ENCODE measurements at places on chromosomes 3 and 15.

- no peak for DNase-seq
Measured at GRCh38 chr3:195039180-195039843, 231.6 kb downstream of the XXYLT1 start.

DNA sequence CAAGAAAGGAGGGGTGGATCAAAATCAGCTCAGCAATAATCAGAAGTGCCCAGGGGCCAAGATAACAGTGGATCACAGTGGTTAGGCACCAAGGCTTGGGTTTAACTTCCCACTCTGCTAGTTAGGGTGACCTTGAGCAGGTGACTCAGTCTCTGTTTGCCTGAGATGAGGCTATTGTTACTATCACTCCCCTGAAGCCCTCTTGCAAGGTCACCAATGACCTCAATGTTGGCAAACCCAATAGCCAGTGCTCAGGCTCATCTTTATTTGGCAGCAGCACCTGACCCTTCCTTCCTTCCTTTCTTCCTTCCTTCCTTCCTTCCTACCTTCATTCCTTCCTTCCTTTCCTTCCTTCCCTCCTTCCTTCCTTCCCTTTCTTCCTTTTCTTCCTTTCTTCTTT, 102.4 kb upstream of the HACD2 start:
- no peak for DNase-seq

DNA sequence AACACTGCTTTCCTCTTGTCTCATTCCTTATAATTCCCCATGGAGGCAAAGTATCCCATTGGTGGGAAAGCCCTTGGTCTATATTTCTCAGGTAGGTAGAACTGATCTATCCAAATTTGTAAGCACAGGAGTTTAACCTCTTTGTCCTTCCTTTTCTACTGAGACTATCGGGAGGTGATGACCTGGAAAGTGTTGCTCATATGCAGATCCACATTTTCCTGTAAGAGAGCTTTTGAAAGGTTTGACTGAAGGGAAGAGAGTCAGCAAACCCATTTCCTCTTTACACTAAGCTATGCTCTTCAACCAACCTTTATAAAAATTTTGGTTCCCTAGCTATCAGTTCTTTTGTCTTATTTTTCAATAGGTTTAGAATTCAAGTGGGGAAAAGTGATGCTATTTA, 200.7 kb downstream of the TIGIT start:
- no peak for DNase-seq

DNA sequence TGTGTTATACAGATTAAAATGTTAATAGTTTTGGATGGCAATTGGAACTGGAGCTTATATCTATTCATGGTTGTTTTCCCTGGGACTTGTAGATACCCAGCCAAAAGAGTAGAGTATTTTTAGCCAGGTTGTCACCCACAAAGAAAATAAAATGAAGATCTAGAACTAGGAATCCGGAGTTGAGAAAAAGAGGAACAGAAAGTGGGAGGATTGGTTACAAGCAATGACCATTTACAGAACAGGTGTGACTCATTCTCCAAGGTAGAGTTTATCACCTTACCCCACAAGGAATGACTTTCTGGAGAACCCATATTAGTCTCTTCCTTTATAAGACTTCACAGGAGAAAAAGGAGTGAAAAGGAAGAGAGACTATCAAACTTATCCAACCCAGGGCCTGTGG, 99.8 kb downstream of the TMEM108 start:
- DNase-seq, result no peak

- no peak for DNase-seq
Measured at GRCh38 chr15:71678191-71678590, 132.2 kb upstream of the NR2E3 start.

- no peak for DNase-seq
Measured at GRCh38 chr15:88747111-88747510, 56.1 kb upstream of the ACAN start.

DNA sequence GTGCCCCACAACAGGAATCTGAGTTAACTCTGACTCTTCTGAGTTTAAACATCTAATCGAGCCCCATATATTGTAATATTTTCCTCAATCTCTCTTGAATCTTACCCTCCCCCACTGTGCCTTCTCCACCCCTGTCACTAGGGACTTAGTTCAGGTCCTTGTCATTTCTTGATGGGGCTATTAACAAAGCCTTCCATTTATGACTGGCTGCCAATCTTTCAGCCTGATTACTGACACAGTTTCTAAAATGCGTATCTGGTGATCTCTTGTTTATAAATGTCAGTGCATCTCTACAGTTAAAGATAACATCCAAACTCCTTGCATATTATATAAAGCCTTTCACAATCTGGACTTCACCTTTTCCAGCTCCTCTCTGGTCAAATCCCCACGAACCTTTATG, 124.3 kb downstream of the IGSF11 start:
- DNase-seq, result no peak

DNA sequence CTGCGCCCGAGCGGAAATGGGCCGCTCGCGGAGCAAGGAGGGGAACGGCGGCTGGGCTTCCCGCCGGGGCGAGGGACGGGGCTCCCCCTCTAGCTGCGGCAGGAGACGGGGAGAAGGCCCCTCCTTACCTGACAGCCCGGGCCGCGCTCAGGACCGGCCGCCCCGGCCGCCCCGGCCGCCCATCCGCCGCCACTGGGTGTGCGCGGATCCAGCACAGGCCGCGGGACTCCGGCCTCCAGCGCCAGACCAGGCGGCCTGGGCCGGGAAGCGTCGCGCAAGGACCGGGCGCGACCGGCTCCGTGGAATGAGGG, 296 bp downstream of the TPRA1 start:
- no peak for DNase-seq

DNA sequence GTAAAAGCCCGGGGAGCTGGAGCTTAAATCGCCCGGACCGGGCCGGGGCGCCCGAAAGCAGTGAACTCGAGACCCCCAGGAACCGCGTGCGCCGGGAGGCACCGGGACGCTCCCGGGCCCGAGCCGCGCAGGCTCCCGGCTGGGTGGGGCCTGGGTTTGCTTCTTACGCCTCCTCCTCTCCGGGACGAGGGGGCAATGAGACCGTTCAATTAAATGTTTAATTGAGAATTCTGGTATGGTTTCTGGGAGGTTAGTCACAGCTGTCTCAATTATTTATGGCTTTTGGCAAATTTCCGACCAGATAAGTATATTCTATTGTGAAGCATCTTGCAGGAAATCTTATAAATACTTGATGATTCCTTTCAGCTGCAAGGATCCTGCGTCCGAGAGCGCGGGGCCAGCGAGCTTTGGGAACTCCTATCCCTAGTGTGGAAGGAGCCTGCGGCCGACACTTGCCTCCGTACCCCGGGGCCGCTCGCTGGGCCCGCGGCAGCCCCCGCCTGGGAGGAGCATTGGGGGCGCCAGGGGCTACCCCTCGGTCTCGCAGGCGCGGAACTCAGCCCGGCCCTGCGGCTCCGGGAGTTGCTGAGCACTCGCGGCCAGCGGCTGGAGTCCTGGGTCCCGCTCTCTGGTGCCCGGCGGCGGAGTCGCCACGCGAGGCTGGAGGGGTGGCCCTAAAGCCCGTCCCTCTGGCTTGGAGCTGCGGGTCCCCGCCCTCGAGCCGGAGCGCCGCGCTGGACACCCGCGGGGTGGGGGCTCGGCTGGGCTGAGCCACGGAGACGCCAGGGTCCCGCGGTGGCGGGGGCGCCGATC, 10.3 kb downstream of the ISL2 start:
- peak; percentile 68 for DNase-seq

- peak; percentile 67 for DNase-seq
Measured at GRCh38 chr3:127697551-127698240, 24.9 kb downstream of the ABTB1 start.

GRCh38 chr15:38696109-38696727, 131.6 kb upstream of the RASGRP1 start:
- DNase-seq, result no peak

DNA sequence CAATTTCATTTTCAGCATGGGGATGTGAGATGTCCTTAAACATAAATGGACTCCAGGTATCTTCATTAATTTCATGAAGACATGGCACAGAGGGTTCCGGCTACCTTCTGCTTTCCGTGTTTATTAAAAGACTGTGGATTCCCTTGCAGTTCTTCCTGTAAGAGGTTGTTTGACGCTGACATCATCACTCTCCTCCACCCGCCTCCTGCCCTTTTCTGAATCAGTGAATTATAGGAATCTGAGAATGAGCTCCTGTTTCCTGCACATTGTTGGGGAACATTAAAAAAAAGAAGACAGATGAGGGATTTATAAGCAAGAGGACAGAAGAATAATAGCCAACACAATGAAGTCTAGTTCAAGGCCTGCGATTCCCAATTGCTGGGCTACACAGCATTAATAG, 191.3 kb downstream of the LPP start:
- peak; percentile 26 for DNase-seq

GRCh38 chr15:69508659-69509058, 56.0 kb downstream of the RPLP1 start:
- DNase-seq, result no peak

DNA sequence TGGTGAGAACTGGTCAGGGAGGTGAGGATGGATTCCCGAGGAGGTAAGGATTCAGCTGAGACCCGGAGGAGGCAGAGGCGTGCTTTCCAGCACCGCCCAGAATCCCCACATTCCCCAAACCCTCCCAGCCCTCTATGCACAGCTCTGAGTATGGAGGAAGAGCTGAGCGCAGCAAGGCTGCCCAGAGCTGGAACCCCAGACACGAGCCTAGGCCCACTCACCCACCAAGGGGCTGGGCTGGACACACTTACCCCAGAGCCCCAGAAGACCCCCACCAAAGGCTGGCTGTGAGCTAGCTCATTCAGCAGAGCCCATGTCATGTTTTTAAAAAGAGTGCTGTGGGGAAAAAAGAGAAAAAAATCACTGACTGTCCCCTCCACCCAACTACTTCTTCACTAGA, 271.5 kb downstream of the XXYLT1 start:
- no peak for DNase-seq

- DNase-seq, result no peak
Measured at GRCh38 chr3:64659617-64659978, 28.2 kb downstream of the ADAMTS9 start.

DNA sequence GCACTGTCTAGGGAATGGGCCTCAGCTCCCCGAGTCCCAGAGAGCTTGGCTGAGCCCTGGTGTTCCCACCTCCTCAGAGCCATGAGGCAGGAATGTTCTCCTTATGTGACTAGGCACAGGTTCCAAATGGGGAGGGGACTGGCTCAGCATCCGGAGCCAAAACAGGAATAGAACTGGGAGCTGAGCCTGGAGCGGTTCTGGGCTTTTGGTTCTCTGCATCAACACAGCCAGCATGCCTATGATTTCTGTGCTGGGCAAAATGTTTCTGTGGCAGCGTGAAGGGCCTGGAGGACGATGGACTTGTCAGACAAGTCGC, at the start of gene FAM131A:
Gene FAM131A (plus strand): TSS at position 202 of the 316 bp plus-strand sequence. CDS start 31 bp downstream, at position 233.
- no peak for DNase-seq

DNA sequence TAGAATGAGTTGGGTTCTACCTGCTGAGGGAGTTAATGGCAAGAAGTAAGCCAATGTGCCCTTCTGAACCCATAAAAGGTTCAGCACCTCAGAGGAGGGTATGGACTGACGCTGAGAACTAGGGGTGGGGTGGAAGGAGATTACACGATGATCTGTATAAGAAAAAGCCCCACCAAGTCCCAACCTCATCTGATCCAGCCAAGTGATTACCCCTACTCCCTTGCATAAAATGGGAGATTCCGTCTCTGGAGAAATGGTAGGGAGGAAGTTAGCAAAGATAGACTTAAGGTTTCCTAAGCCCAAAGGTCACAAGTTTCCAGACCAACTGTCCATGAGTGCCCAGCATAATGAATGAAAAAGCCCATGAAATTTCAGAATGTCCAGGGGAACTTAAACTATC, 7.1 kb upstream of the DVL3 start:
- no peak for DNase-seq

GRCh38 chr15:79167776-79168175, 77.2 kb upstream of the RASGRF1 start:
- DNase-seq, result no peak

GRCh38 chr3:107581230-107581629, 58.5 kb downstream of the BBX start:
- no peak for DNase-seq

DNA sequence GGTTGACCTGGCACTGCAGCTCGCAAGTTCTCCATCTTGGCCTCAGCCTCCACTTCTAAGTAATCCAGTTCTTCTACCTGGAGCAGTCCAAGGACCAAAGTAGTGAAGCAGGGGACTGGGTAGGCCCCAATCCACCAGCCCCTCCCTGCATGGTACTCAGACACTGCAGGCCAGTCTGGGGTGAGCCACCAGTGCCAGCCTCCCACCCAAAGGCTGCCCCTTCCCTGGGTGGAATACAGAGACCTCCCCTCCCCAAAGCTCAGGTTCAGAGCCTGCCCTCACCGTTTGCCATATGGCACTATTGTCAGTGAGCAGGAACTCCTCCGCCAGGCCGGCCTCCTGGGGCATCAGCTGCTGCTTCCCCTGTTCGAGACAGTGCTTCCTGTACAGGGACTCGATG, 10.8 kb downstream of the POLG start:
- DNase-seq, result no peak

DNA sequence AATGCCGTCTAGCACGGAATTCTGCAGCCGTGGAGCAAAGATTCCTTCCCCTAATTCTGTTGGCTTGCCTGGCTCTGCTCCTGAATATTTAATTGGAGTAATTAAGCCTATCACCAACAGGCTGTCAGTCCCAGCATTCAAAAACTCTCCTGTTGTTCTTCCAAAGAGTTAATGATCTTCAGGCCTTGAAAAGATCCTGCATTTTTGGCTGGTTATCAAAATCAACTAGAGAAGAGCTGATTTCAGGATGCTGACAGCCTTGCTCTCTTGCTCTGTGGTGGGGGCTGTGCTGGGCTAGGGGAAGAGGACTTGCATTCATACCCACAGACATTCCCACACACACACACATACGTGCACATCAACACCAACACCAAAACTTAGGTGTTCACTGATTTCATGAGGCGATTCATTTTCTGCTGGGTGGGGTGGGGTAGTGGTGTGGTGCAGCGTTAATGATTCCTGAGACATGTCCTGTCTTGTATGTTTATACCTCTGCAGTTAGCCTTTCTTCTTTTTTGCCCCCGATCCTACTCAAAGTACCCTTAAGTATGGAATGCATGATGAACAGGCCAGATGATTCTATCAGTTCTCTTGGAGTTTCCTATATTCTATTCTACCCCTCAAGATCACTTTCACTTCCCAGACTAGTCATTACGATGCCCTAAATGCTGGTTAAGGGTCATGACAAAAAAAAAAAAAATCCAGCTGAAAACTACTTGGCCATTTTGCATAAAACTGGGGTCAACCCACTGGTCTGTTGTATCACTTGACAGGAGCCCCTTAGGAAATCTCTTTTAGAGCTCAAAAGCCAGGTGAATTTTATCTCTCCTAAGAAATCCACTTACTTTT, 42.3 kb downstream of the CPN2 start:
- no peak for DNase-seq
